OCI-LY7 (cell line): ENCODE measurements at places on chromosomes 4 and X.
A peak's percentile ranks its signal among the peaks of the same experiment; 100 is the strongest.

DNA sequence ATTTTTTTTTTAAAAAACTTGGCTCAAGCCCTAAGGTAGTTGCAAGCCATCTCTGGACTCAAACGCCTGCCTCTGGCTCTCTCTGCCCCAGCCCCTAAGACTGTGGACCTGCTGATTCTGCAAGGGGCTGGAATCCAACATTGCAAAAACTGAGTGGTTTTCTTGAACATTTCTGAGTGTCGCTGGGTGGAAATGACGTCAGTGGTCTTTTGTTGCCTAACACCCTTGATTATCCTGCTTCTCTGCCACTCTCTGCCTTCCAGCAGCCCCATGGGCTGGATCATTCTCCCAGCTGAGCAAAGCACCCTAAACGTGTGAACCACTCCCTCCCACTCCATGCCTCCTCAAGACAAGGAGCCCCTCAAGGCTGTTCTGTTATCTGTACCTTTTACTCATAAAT lies 16.6 kb downstream of the BST1 start:
- DNase-seq: no peak

- no peak for DNase-seq
These were observed 412.6 kb downstream of the IQCM start for GRCh38 chr4:149403081-149403480.

DNA sequence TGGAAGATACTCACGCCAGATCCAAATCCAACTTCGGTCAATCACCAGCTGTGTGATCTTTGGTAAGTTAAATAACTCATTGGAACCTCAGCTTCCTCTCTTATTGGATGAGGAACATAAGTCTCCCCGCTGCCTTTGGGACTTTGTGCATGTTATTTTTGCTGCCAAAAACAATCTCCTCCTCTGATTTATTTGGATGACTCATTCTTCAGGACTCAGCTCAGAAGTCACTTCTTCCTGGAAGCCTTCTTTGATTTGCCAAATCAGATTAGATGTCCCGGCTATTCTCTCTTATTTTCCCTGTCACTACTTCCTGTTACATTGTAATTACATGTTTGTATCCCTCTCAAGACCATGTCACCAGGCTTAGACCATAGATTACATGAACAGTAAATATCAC lies 138.0 kb upstream of the BOD1L1 start:
- no peak for DNase-seq

DNA sequence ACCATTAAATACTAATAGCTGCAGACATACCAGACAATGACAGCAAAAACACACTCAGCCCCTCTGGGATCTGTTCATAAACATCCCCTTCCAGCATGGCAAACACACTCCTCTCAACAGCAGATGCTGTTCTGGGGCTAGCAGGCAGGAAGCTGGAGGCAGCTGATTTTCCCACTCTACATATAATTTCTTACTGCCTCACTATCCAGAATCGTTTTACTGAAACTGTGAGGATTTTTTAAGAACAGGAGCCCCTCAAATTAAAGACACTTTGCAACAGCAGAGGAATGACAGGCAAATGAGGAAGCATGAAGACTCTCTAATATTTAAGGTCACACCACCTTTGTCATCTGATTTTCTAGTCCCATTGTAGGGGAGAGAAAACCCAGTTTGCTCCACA lies 2.2 kb downstream of the MAPK10 start:
- DNase-seq: no peak

DNA sequence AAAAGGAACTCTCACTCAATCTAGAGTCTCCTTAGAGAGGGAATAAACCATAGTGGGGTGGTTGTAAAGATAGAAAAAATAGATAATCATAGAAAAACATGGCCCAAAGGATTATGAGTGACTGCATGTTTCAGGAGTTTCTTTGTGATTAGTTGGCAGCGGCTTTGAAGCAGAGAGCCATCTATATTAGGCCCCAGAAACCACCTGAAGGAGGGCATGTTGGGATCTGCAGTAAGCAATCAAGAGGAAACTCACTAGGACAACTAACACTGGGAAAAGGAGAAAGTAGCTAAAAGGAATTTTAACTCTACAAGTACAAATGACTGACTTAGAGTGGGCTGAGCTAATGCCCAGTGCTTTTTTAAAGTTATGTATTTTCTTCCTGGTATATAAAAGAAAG lies 269.2 kb upstream of the NRK start:
- DNase-seq: no peak

- no peak for DNase-seq
These were observed 43.7 kb downstream of the TSPAN5 start for GRCh38 chr4:98614662-98615061.

DNA sequence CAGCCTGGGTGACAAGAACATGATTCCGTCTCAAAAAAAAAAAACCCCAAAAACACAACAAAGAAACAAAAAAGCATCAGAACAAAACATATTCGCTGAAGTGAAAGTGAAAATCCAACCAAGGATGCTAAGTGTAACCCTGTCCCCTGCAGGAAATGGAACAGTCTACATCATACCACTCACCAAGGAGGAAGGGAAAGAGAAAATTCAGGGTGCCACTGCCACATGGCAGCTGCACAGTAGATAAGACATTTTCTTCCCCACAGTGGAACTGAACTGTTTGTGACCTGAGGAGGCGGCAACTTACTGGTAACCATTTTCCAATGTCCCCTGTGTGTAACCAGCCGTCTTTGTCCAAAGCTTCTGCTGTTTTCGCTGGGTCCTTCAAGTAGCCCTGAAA lies 28.2 kb upstream of the CENPU start:
- DNase-seq: peak; percentile 12

DNA sequence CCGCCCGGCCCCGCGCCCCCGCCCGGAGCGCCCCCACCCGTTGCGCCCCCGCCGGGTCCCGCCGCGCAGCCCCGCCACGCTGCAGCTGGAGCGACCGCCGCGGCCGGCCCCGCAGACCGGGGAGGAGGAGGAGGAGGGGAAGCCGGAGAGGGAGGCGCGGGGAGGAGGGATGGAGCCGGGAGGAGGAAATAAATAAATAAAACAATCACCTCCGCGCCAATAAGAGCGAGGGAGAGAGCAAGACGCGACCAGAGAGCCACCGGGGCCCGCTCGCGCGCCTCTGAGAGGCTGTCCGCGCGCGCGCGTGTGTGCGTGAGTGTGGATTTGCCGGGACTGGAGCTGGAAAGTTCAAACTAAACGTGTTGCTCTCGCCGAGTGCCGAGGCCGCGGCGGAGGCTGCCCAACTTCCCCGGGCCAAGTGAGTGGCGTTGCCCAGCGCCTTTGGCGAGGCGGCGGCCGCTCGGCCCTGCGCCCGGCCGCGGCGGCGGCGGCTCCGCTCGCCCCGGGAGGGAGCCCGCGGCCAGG lies 2184.4 kb upstream of the TENM3 start:
- DNase-seq: no peak

- no peak for DNase-seq
These were observed 23.3 kb downstream of the F8A3 start for GRCh38 chrX:155434906-155435743.

GRCh38 chrX:41559235-41560052 lies 112.3 kb downstream of the NYX start:
- no peak for DNase-seq
